ENCODE measurements at places on chromosomes 11 and 22. TPM values are rescaled to one million over a fixed set of nuclear protein-coding genes. Genes with fewer than 3 reads are reported as not detected.
A peak's percentile ranks its signal among the peaks of the same experiment; 100 is the strongest.

- DNase-seq = no peak
These were observed 724 bp upstream of the FOXRED2 start for GRCh38 chr22:36507518-36508010.

DNA sequence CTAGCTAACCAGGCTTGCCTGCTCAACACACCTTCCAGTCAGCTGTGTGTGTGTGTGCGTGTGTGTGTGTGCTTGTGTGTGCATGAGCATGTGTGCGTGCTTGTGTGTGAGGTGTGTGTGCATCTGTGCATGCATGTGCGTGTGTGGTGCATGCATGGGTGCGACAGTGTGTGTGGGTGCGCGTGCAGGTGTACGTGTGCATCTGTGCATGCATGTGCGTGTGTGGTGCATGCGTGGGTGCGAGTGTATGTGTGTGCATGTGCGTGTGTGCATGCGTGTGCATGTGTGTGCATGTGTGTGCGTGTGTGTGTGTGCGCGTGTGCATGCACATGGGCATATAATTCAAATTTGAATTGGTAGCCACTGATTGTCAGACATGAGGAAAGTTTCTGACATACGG is 10.5 kb upstream of the TP53AIP1 start:
- no peak for DNase-seq

- peak; percentile 23 for DNase-seq
These were observed 8.5 kb downstream of the PIM3 start for GRCh38 chr22:49968831-49969661.

DNA sequence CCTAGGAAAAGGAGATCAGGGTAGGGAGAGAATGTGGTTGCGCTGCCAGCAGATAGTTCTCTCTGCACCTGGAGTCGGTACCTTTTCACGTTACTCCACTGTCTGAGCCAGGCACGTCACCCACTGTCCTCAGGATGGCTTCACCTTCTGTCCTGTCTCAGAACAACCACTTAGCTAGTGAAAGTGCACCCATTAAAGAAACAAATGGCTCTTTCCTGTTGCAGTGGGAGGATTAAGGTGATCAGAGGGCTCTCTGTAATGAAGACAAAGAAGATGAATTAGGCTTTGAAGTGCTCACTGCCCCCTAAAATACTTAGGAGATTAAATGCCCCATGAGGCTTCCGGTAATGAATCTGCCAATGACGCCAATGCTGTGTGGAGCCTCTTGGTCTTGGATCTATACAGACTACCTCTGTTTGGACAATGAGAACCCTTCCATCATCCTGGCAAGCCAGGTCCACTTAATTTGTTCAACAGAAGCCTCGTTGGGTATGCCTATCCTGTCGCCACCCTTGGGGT is 113.7 kb downstream of the INSC start:
- DNase-seq = no peak

- DNase-seq = no peak
These were observed 21.3 kb downstream of the NADSYN1 start for GRCh38 chr11:71474141-71474770.

DNA sequence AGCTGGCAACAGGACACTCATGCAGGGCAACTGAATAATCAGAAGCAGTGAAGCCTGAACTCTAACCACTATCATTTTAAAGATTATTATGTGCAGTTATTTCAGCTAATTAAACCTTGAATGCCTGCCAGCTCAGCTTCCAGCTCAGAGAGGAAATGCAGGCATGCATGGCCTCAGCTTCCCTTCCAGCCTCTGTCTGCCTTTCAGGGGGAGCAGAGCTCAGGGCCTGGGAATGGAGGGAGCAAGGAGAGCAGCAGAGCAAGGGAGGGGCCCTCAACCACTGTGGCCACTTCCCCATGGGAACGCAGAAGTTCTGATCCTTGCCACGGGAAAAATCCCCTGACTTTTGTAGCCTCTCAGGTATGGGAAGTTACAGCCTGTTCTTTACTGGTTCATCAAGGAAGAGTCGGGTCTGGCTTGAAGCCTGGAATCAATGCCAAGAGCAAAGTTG is 32.5 kb upstream of the APLNR start:
- peak; percentile 54 for DNase-seq

DNA sequence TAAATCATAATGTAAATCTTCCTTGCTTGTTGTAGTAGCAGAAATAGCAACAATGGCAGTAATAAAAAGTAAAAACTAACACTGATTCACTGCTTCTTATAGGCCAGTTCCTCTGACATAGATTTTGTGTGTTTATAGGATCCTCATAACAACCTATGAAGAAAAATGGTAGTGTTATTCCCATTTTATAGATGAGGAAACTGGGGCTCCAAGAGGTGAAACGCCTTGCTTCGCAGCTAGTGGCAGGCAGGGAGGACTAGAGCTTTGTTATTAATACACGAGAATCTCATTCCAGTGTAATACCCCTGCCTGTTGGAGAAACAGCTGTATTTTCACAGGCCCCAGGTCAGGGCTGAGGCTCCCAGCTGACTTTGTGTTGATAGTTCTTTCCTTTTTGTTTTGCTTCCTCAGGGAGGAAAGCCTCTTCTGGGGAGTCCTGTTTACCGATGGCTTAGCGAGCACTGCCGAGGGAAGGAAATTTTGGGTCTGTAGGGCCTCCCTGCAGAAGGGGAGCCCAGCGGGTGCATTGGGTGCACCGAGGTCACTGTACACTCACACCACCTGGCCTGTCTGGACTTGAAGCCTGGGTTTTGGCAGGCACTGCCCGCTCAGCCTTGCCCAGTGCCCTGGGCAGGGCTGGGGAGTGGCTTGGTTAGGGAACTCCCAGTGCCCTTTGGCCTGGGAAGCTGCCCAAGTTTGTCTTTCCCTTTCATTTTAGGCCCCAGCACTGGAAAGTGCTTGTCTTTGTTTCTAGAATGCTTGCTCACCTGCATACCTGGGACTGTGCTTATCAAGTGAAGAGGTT is 13.5 kb downstream of the KIAA1671 start:
- DNase-seq = peak; percentile 74

DNA sequence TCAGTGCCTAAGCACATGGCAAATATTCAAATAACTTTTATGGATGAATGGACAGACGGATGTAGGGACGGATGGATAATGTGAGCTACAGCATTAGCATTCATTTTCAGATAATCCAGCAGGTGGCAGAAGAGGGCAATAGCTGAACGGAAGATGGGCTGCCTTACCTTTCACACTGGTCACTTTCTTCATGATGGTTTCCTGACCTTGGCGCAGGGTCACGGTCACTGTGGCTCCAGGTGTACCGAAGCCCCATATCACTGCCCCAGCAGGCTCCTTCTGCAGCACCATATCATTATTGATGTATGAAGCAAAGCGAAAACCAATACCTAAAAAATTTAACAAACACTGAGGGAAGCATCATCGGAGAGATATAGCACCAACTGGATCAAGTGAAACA is 4.3 kb downstream of the SIAE start:
- DNase-seq = peak; percentile 79

DNA sequence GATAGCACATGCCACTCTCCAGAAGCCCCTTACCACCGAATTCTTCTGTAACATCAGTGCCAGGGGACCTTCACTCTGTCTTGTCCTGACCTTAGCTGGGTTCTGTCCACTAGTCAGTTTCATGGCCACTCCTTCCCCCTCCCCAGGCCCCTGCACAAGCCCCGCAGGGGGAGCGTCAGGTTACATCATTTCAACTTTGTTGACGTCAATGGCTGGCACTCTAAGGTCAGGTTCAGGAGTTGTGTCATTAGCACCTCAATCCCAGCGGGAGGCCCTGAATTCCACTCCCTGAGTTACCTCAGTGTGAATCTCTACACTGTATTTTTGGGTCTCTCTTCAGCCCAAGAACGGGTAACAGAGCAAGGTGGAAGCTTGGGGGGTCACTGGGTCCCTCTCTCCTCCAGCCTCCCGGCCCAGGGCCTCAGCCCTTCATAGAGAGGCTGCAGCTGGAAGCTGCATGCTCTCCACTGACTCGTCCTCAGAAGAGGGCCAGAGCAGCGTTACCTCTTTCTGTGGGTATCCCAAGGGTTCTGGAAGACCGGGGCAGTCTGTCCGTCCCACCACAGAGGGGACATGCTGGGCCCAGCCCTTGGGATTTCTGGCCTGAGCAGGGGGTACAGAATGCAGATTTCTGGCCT is 10.3 kb downstream of the USH1C start:
- DNase-seq = no peak

DNA sequence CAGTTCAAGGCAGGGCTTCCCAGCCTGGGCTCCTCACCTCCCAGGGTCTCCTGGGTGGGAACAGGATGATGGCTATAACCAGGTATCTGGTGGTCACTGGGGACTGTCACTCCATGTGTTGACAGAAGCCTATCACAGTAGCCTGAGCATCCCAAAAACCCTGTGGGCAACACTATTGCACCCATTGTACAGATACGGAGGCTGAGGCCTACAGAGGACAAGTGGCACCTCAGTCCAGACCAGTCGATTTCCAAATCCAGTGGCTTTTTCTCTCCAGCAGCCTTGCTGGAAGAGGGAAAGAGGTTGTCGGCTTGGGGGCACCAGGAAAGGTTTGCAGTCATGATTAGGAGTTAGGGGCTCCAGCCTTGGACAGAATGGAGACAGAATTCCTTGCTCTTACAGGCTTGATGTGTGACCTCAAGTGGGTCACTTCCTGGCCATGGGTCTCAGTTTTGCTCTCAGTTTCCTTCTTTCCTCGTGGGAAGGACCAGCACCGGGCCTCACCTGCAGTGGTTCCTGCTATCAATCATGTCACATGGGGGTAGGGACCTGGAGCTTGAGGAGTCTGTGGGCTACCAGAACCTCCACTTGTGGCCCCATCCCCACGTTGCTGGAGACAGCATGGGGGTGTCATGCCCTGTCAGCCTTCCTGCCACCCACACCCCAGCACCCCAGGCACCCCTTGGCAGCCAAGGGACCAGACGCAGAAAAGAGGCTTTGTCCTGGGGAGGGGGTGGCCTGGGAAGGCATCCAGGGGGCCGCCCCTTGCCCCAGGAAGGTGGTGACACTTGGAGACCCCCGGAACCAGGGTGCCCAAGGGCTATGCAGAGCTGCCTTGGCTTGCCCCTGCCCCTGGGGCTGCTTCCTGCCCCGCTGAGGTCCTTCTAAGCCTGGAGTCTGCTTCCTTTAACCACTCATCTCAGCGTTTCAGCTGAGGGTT is 2.1 kb downstream of the EMID1 start:
- no peak for DNase-seq

GRCh38 chr22:46267431-46268279 is at the start of gene TTC38:
Gene TTC38, plus strand, starts transcription at chr22:46268008. Its CDS starts 32 bp downstream, at chr22:46268040.
- peak; percentile 95 for DNase-seq

- no peak for DNase-seq
These were observed 133.3 kb downstream of the ST3GAL4 start for GRCh38 chr11:126488591-126489370.

GRCh38 chr11:71459767-71460320 is 6.8 kb downstream of the NADSYN1 start:
- DNase-seq = no peak

DNA sequence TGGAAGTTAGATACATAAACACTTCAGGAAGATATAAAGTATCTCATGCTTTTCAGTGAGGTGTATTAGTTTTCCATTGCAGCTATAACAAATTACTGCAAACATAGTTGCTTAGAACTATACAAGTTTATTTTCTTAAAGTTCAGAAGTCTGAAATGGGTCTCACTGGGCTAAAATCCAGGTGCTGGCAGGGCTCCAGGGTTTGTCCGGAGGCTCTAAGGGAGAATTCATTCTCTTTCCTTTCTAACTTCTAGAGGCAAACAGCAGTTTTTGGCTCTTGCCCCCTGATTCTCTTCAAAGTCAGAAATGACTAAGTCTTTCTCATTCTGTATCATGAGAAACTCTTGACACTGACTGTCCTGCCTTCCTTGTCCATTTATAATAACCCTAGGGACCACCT is 138.8 kb downstream of the AASDHPPT start:
- DNase-seq = no peak

GRCh38 chr22:50737728-50738648 is at the start of gene ACR:
Gene ACR, plus strand, starts transcription at chr22:50738204. Its CDS starts 32 bp downstream, at chr22:50738236.
- DNase-seq = peak; percentile 13

DNA sequence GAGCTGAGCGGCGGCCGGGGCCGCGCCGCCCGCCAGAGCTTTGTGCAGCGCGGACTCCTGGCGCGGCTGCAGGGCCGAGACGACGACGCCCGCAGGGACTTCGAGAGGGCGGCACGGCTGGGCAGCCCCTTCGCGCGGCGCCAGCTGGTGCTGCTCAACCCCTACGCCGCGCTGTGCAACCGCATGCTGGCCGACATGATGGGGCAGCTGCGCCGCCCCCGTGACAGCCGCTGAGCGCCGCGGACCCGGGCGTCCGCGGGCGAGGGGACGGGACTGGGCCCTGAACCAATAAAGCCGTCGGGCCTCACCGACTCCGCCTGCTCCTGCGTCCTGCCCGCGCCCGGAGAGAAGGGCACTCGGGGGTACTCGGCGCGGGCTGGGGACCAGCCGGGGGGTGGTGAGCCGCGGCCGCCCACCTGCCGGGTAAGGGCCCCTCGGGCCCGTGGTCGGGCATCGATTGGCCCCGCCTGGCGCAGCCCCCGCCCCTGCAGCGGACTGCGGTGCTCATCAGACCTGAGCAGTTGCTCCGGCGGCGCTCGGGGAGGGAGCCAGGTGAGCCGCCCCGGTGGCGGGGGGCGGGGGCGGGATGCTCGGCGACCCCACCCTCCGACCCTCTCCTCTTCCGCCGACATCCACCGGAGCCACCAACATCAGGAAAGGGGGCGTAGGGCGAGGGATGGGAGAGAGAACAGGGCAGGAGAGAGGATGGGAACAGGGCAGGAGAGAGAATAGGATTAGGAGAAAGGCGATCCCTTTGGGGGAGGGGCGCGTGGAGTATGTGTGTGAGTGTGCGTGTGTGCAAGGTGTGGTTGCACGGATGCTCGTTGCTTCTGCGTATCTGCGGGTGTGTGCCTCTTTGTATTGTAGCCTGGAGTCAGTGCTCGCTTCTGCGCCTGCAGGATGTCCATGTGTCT is at the start of gene TMEM25:
TSS of gene TMEM25 (plus strand) at position 510 of the 914 bp plus-strand sequence. CDS start 610 bp downstream, outside the sequence.
- DNase-seq = peak; percentile 70

GRCh38 chr11:1036303-1036923 is at the start of gene MUC6:
Gene MUC6, minus strand, starts transcription at chr11:1036718. Its CDS starts 63 bp downstream, at chr11:1036655.
- peak; percentile 69 for DNase-seq

- DNase-seq = no peak
These were observed 311.0 kb downstream of the BUD13 start for GRCh38 chr11:116461789-116462188.

DNA sequence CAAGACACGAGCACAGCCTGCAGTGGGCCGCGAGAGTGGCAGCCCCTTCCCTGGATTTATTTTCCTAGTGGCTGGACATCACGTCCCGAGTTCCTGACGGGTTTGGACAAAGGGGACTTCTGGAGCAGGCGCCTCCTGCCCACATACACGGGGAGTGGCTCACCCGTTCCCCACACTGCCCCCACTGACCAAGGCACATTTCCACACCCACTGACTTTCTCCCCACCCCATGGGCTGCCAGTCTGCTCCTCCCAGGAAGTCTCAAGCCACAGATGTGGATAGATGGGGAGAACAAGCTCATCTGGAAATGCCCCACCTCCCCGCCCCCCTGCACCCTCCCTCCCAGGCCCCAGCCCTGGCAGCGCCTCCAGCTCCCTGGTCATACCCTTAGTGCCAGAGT is 34.0 kb upstream of the FADD start:
- no peak for DNase-seq

RBM14 gene
- total RNA-seq = 233 TPM

OR51B2 gene
- total RNA-seq = not detected

POU2AF2 gene
- total RNA-seq = not detected

OR10A5 gene
- not detected for total RNA-seq

TMPRSS13 gene
- not detected for total RNA-seq

MAP6 gene
- 3.6 TPM for total RNA-seq

IL17RA gene
- total RNA-seq = 14.7 TPM

TPBGL gene
- not detected for total RNA-seq

GAL3ST1 gene
- total RNA-seq = 1.3 TPM

AMOTL1 gene
- total RNA-seq = 18.7 TPM

C11orf16 gene
- total RNA-seq = not detected

CECR2 gene
- total RNA-seq = 1.4 TPM

HSPB2 gene
- total RNA-seq = not detected

CHADL gene
- total RNA-seq = 1.4 TPM

DKK3 gene
- 38.5 TPM for total RNA-seq

All from stomach (tissue), 19 donors.